Large intestine (tissue), 12 donors: ENCODE measurements at places on chromosomes 5 and 9.
A peak's percentile ranks its signal among the peaks of the same experiment; 100 is the strongest.

DNA sequence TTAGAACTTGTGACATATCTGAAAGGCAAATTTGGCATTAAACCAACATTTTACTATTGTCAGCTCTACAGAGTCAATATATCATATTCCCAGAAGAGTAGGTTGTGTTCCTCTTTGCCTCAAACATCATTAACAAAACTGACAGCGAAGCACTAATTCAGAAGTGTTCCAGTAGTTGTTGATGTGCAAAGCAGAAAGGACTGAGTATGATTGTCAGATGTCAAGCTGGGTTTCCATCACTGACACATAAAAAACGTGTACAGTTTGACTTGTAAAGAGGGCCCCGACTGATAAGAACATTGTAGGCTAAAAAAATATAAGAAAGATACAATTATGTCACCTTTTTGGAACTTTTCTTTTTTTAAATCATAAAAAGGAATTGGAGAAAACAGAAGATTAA, 101.5 kb upstream of the ZNF608 start:
- no peak for DNase-seq

DNA sequence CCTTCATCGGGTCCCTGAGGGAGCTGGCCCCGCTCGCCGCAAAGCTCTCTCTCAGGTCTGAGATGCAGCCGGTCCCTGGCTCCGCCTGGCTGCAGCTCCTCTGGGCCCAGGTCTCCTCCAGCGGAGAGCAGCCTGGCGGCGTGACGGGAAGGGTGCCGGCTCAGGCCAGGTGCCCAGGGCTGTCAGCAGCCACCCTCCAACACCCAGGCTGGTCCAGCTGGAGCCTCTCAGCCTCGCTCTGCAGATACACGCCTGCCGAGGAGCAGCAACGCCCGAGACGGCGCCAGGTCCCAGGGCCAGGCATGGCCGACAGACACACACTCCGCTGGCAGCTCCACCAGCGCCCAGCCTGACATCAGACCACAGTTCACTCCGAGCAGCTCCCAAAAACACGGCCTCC, 25.6 kb downstream of the FAM163B start:
- no peak for DNase-seq

DNA sequence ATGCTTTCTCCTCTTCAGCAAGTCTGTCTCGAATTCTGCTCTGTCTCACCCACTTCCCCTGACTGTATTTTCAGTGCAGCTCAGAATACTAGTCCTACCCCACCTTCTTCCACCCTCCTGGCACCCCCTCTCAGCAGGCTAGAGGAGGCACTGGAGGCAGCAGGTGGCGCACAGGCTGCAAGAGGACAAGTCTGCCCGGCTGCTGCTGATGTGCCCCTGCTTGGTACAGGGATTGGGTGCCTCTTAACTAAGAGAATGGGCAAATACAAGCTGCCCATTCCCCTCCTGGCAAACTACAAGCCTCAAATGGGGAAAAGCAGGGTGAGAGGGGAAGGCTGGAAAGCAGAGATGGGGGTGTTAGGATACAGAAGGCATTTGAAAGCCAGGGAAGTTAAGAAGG, 5.1 kb downstream of the TLN1 start:
- DNase-seq, result peak; percentile 35

DNA sequence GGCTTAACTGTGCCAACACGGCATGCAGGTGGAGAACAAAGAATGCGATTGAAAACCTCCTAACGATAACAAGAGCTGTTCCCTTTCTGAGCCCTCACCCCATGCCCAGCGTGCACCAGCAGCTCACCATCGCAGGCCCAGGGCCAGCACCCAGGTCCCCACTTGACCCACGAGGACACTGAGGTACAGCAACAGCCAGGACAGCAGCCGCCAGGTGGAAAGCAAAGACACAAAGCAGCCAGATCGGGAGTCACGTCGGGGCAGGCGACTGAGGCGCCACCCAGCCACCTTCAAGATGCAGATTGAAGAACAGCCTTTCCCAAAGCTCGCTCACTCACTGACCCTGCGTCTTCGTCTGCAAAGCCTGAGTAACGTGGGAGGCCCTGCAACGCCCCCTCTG, 6.9 kb upstream of the SEC16A start:
- no peak for DNase-seq

DNA sequence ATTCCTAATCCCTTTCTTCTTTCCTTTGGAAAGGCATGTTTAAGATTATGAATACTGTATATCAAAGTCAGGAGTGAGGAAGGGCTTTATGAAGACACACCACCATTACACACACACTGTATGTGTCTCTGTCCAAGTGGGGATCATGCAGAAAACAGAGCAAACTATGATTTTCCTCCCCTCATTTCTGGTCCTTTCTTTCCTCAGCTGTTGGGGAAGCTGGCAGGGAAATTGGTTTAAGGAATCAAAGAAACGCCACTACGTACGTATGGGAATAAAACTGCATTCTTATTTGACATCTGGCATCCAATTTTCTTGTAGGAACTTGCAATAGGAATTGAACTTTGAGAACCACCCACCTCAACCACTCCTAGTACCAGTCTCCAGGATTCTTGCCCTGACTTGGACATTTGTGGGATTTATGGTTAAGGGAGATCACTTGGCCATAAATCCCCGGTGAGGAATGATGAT, 125.8 kb downstream of the PDE4D start:
- DNase-seq, result no peak

GRCh38 chr5:2270467-2270866, 387.7 kb upstream of the IRX4 start:
- DNase-seq, result no peak

DNA sequence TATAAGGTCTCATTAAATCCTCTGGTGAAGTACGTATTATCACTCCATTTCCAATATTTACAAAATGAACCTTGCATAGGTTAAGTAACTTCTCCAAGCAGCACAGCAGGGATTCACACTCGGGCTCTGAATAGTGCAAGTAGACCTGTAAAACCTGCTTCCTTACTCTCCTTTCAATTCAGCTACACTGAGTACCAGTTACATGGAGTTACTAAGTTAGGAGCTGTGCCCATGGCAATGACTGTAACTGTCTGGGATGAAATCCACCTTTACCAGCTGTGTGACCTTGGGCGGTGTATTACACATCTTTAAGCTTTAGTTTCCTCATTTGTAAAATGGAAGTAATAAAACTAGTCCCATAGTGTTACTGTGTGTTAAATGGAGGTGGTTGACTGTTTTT, 15.9 kb upstream of the MOB3B start:
- DNase-seq, result no peak

DNA sequence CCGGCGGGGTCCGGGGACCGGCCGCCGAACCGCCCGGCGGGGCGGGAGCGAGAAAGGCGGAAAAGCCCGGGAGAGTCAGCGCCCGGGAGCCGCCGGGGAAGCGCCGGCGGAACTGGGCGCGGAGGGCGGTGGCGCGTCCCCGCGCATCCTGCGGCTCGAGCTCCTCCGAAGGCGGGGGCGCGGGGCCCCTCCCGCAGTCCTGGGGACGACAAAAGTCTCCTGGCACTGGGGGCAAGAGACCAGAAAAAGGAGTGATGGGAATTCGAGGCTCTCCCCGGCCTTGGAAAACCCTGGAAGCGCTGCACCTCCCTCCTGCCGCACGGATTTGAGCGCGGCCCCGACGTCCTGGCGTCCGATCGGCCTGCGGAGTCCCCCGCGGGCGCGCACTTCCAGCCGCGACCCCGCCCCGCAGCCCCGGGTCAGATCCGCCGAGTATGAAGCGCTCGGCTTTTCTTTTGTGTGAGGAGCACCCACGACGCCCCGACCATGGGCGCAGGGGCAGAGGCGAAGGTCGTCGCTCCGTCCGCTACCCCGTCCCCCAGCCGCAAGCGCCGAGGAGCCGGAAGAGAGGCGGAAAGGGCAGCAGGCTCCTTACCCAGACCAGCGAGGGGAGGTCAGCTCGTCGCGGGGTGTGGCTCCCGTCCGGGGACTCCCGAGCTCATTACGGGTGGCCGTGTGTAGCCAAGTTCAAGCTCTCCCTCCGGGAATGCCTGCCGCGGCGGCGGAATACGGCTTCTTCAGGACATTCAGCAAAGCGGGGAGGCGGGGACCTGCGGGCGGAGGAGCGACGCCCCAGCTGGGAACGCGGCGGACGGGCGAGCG, at the start of gene EPB41L4A:
EPB41L4A (minus strand) TSS at position 114 of the 822 bp plus-strand sequence. CDS start 238 bp downstream, outside the sequence.
- DNase-seq, result peak; percentile 51

GRCh38 chr9:77898864-77899263, 132.7 kb downstream of the GNAQ start:
- DNase-seq, result no peak

GRCh38 chr5:132777209-132778069, at the start of gene SEPTIN8:
Gene SEPTIN8 (minus strand): TSS chr5:132777239. CDS start chr5:132777137, 102 bp downstream.
- DNase-seq, result peak; percentile 59

DNA sequence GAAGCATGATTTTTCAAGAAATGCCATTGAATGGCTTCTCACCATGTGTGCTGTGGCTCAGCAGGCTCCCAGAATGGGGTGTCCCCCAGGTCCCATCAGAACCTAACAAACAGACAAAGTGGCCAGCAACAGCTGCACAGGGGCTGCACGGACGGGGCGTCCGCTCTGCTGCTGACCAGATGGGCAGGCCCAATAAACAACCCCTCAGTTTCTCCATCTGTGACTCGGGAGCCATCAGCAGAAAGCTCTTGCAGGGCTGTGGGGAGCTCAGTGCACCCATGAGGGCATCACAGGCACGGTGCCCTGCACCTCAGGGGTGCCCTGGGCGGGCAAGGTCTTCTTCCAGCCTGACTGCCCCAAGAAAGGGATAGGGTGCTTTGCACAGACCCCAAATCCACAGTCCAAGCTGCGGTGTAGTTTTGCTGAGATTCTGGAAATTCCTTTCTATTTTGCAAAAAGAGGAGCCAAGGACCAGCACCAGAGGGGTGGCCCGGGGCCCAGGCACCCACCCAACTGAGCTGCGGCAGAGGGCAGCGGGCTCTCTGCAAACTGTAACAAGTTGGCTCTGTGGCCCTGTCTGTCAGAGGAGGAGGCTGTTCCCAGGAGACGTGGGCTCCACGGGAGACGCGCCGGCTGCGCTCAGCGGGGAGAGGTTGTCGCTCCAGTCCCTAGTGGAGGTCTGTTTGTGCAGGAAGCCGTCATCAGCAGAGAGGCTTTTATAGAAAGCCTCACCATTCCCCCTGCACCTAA, 138.7 kb upstream of the PPP1R26 start:
- no peak for DNase-seq

GRCh38 chr5:75511435-75512382, at the start of the genes CERT1 and POLK:
Gene CERT1 (minus strand): TSS chr5:75511629. CDS start chr5:75511207, 422 bp downstream.
Gene POLK (plus strand): TSS chr5:75511891.
- DNase-seq, result peak; percentile 99

- DNase-seq, result no peak
These were observed 4.8 kb upstream of the HSPA9 start for GRCh38 chr5:138580001-138580400.

- DNase-seq, result peak; percentile 54
These were observed 102.4 kb downstream of the DAPK1 start for GRCh38 chr9:87599901-87600610.

DNA sequence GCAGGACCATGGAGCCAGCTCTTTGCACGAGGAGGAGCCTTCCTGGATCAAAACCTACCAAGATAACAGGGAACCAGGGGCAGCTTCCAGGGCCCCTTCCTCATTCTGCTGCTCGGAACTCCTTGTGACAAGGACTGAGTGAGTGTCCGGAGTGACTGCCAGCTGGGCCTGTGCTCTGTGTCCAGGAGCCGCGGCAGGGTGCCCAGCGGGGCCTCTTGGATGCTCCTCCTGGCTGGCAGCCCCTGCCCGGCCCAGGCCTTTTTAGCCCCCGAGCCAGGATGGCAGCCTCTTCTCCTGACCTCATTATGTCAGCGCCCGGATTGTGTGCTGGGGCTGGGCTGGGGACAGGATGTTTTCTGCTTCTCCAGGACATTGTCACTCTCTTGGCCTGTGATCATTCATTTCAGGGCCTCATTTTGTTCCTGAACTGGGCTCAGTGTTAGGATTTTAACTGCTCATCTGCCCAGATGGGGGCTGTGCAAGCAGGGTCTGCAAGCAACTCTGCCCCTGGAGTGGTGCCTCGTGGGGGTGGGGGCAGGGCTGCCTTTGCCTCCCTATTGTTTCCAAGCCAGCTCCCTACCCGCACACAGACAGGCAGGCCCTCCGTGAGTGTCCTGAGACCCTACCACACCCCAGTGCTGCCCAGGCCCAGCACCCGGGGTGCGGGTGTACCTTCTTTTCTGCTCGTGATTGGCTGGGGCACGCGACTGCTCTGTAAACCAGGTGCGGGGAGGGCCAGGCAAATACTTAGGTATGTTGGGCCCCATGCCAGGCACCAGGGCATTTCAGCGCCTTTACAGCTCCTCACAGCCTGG, 161.6 kb downstream of the COL23A1 start:
- no peak for DNase-seq

DNA sequence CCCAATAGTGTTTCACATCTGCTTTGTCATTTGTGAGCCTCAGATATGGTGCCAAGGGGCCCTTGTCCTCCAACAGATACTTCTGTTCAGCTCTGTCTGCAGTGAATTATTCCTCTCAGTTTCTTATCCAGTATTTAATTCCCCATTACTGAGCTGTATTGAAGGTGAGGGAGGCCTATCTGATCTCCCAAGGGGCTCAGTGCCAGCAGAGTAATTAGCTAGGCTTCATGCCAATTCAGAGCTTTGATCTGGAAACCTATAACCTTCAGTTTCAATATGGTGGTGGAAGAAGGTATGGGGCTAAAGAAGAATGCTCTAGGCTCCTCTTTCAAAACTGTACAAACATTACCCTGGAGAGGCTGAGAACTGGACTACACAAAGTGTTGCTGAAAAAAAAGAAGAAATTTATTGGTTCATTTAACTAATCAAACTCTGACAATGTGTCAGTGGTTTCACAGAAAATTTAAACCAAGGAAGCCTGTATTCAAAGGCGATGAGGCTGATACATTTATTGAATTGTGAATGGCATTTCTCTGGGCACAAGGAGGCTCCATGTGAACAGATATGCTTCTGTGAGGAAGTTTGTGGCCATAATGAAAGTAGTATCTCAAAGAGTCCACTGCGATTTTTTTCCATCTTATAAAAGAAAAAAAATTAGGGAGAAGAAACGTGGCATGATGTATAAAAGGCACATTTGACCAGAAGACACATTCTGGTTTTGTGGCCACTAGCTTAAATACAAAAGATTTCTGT, 397.8 kb downstream of the TLE4 start:
- no peak for DNase-seq

GRCh38 chr5:139155333-139155732, 42.8 kb downstream of the SIL1 start:
- no peak for DNase-seq

GRCh38 chr9:72276429-72276828, 88.6 kb downstream of the ZFAND5 start:
- DNase-seq, result no peak

GRCh38 chr9:111937301-111937700, 40.7 kb downstream of the UGCG start:
- no peak for DNase-seq

- DNase-seq, result peak; percentile 52
These were observed 102.3 kb upstream of the LARP1 start for GRCh38 chr5:154652746-154653417.

- DNase-seq, result peak; percentile 77
These were observed at the start of gene NR2F1 for GRCh38 chr5:93582677-93583438. Gene NR2F1 (plus strand): TSS chr5:93583222. CDS start chr5:93585024, 1,802 bp downstream.

- DNase-seq, result peak; percentile 93
These were observed 58.0 kb upstream of the SYNPO start for GRCh38 chr5:150582241-150583109.
